A549 treated with GW870086 at 1 μM for 4 hours (cell line): ENCODE measurements at places on chromosomes 2 and 18. TPM values are rescaled to one million over a fixed set of nuclear protein-coding genes. Genes with fewer than 3 reads are reported as not detected.

The KIF3C gene
- 49.3 to 58.4 TPM (median 54.6 TPM) in 5 replicates for total RNA-seq

The SLC9A4 gene
- total RNA-seq = not detected in 5 replicates

The SLC16A14 gene
- total RNA-seq = 0.43 to 1.6 TPM (median 0.80 TPM) in 5 replicates

The ZNF396 gene
- 0.61 to 1.00 TPM (median 0.75 TPM) in 5 replicates for total RNA-seq

The CCDC150 gene
- 4.8 to 5.5 TPM (median 5.0 TPM) in 5 replicates for total RNA-seq
